Activated CD4-positive, alpha-beta memory T cell treated with anti-CD3 and anti-CD28 coated beads for 36 hours (primary cell): ENCODE measurements at places on chromosomes 1 and 21.

GRCh38 chr21:44454058-44454457, 1.3 kb upstream of the LRRC3 start:
- H3K27me3 ChIP-seq, result peaks cover 9% of the 10 kb centered on the region
- no peak overlapping the region for H3K4me3 ChIP-seq
- no peak for DNase-seq
- H3K36me3 ChIP-seq, result no peaks in the 10 kb centered on the region
- H3K27ac ChIP-seq, result no peak overlapping the region
- no peaks in the 10 kb centered on the region for H3K4me1 ChIP-seq

DNA sequence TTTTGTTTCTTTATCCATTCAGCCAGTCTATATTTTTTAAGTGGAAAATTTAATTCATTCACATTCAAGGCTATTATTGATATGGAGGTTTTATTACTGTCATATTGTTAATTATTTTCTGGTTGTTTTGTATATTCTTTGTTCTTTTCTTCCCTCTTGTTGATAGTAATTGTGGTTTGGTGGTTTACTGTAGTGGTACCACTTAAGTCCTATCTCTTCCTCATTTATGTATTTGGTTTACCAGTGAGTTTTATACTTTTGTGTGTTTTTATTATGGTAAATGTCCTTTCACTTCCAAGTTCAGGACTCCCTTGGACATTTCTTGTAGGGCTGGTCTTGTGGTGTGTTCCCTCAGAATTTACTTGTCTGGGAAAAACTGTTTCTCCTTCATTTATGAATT, 28.1 kb upstream of the PM20D1 start:
- H3K4me3 ChIP-seq, result no peak overlapping the region
- H3K27me3 ChIP-seq, result peaks cover 6% of the 10 kb centered on the region
- no peak overlapping the region for H3K27ac ChIP-seq
- H3K36me3 ChIP-seq, result peaks cover 9% of the 10 kb centered on the region
- no peaks in the 10 kb centered on the region for H3K4me1 ChIP-seq

GRCh38 chr1:99270646-99271045, 6.4 kb downstream of the PLPPR4 start:
- no peak overlapping the region for H3K4me3 ChIP-seq
- no peak for DNase-seq
- no peak overlapping the region for H3K27ac ChIP-seq
- H3K27me3 ChIP-seq, result peaks cover 14% of the 10 kb centered on the region
- H3K36me3 ChIP-seq, result no peaks in the 10 kb centered on the region
- H3K4me1 ChIP-seq, result no peaks in the 10 kb centered on the region

- peaks cover 4% of the 10 kb centered on the region for H3K36me3 ChIP-seq
- DNase-seq, result no peak
- H3K4me1 ChIP-seq, result peaks cover 53% of the 10 kb centered on the region
- H3K27me3 ChIP-seq, result no peaks in the 10 kb centered on the region
- peak overlapping the region; percentile 97 for H3K4me3 ChIP-seq
These were observed 744 bp downstream of the MIER1 start for GRCh38 chr1:66925558-66925910.

DNA sequence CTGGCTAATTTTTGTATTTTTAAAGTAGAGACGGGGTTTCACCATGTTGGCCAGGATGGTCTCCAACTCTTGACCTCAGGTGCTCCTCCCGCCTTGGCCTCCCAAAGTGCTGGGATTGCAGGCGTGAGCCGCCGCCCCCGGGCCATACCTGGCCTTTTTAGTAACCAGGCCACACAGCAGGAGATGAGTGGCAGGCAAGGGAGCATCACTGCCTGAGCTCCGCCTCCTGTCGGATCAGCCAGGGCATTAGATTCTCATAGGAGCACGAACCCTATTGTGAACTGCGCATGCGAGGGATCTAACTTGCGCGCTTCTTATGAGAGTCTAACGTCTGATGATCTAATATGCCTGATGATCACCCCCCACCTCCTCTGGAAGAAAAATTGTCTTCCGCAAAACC, 308.7 kb upstream of the PRMT6 start:
- no peaks in the 10 kb centered on the region for H3K4me1 ChIP-seq
- no peak overlapping the region for H3K4me3 ChIP-seq
- H3K27me3 ChIP-seq, result no peaks in the 10 kb centered on the region
- no peaks in the 10 kb centered on the region for H3K36me3 ChIP-seq
- DNase-seq, result no peak
- no peak overlapping the region for H3K27ac ChIP-seq

DNA sequence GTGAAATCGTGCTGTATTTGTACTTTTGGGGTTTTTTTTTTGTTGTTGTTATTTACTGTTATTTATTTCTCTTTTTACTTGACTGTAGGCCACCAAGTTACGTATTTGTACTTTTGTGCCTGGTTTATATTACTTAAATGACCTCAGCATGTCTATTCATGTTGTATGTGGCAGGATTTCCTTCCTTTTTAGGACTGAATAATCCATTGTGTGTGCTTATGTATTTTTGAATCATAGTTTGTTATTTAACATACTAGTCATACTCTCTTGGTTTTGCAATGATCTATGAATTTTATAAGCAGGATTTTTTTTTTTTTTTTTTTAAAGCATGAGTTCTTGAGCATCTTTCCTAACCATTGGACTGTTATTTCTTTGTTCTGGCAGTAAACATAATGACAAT, 51.2 kb downstream of the RNF2 start:
- H3K36me3 ChIP-seq, result peaks cover 43% of the 10 kb centered on the region
- H3K27me3 ChIP-seq, result no peaks in the 10 kb centered on the region
- H3K4me3 ChIP-seq, result no peak overlapping the region
- H3K27ac ChIP-seq, result no peak overlapping the region
